NCI-H1092 treated with DMSO at 0.1 percent for 48 hours (cell line): ENCODE measurements at places on chromosomes 4 and X.

DNA sequence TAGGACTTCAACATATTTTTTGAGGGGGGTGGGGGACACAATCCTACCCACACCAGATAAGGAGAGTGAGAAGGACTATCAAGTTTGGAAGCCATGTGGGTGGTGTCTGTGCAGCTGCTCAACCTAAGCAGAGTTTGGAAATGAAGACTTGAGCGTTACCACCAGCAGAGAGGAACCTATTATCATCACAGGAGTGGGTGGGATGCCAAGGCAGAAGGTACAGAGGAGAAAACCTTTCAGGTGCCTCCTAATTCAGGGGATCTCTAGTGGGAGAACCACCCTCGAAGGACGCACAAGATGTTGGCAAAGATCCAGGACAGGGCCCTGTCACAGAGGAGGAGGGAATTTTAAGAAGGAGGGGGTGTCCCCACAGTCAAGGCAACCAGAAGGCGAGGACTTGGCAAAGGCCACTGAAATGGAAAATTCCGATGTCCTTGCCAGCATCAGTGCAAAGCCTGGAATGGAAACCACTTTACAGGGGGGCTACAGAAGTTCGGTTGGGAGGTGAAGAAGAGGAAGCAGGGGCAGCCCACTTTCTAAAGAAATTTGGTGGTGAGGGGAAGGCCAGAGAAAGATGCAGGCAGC lies 8.4 kb upstream of the GPM6B start:
- no peak for DNase-seq

DNA sequence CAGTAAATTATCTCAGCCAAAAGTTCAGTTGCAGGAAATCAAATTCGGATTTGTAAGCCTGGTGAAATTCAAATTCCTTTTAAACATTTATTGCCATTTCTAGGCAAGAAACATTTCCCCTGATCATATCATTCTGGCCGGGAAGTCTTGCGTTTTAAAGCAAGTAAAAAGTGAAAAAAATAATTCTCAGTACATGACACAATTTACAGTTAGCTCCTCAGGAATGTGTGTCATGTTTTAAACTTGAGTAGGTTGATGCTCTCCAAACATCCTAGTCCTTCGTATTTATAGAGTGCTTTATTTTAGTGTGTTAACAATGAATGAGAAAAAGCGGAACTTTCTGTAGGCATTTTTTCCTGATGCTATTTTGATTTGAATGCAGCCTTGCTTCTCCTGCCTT lies 158.3 kb upstream of the SCML1 start:
- no peak for DNase-seq

GRCh38 chr4:47118192-47118929 lies 87.0 kb downstream of the GABRB1 start:
- DNase-seq: no peak

- no peak for DNase-seq
Measured at GRCh38 chr4:154781983-154782293, 866 bp downstream of the RBM46 start.

GRCh38 chr4:165766018-165766417 lies 107.0 kb upstream of the TLL1 start:
- no peak for DNase-seq

DNA sequence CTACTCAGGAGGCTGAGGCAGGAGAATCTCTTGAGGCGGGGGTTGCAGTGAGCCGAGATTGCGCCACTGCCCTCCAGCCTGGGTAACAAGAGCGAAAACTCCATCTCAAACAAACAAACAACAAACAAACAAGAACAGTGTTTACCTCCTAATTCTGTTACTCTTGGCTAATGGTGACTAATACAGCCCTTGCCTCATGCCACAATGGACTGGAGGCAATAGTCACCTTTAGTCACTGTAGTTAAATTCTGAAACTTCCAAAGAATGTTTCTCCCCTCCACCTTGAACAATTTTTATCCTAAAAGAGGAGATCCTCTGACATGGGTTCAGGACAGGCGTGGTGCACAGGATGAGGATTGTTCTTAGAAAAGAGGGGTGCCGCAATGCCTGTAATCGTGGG lies 241.2 kb upstream of the CTSO start:
- no peak for DNase-seq

DNA sequence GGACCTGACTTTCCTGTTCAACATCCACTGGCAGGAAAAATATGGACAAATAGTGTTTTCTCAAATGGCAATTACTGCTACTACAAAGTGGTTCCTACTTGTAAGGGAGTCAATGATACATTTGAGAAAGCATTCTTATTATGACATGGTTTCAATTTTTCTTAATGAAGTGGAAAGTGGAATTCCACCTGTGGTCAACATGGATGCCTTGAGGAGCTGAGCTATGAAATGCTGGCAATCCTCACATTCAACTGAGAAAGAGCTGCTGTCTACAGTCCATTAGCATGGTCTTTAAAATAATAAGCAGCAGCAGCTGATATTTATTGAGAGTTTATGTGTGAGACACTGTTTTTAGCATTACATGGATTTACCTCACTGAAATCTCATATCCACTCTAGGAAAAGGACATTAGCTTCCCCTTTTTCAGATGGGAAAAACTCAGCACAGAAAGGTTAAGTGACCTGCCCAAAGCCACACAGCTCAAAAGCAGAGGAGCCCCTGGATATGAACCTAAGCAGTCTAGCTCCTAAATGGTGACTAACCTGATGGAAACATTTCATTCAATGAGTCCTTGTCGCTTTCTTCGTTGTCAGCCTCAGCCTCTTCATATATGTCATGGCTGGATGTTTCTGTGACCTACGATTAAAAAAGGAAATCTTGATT lies 29.2 kb downstream of the MAP7D3 start:
- no peak for DNase-seq

GRCh38 chr4:121688701-121689100 lies 8.1 kb downstream of the ANXA5 start:
- DNase-seq: no peak

- DNase-seq: no peak
Measured at GRCh38 chr4:152516156-152516555, 19.7 kb downstream of the FBXW7 start.

GRCh38 chrX:72130156-72130761 lies 1.5 kb downstream of the RTL5 start:
- no peak for DNase-seq

GRCh38 chr4:46123913-46124755 lies at the start of gene GABRG1:
Gene GABRG1 (minus strand): TSS chr4:46124054. CDS start chr4:46123913, 141 bp downstream.
- no peak for DNase-seq

- no peak for DNase-seq
Measured at GRCh38 chr4:48898733-48899431, 7.7 kb downstream of the OCIAD2 start.

GRCh38 chr4:26766141-26766540 lies 94.5 kb upstream of the STIM2 start:
- no peak for DNase-seq

DNA sequence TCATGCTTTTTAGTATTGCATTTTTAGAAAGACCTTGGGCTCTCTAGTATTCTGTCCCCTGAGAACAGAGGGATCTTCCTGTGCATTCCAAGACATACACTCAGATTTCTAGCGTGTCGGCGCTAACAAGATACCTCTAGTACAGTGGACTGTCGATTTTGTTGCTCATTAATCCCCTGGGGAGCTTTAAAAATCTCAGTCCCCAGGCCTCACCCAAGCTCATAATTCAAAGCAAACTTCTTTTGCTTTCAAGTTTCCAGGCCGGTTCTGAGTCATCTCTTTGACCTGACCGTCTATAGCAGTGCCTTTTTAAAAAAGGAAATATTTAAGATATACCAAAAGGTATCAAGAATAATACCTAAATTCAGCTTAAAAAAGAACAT lies 137.0 kb downstream of the AMMECR1 start:
- no peak for DNase-seq

- no peak for DNase-seq
Measured at GRCh38 chr4:17273047-17273446, 238.8 kb downstream of the QDPR start.

DNA sequence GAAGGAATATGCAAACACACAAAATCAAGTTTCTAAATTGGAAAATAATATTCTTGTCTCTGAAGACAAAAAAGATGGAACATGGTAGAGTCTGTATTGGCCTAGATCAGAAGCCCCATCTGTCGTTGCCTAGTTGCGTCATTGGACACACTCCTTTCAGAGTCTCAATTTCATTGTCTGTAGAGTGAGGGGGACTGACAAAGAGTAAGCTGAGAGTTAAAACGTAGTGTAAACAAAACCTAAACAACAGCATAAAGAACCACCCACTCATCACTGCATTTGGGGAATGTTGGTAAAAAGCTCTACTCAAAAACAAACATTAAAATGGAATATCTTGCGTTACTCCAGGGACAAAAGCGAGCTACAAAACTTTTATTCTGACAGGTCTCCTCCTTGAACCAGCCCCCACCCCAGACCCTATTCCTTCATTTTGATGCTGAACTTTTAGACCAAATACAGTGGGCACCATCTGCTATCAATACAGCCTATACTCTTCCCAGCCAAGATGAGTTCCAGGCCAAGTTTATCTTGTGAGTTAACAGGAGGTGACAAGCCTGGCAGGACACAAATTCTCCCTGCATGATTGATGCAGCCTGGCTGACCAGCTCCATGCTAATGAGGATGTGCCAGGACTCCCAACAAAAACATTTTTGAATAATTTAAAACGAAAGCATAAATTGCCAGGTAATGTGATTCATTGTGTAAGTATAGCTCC lies 125.2 kb downstream of the COL25A1 start:
- DNase-seq: no peak

GRCh38 chr4:174696657-174697056 lies 132.4 kb downstream of the GLRA3 start:
- no peak for DNase-seq

DNA sequence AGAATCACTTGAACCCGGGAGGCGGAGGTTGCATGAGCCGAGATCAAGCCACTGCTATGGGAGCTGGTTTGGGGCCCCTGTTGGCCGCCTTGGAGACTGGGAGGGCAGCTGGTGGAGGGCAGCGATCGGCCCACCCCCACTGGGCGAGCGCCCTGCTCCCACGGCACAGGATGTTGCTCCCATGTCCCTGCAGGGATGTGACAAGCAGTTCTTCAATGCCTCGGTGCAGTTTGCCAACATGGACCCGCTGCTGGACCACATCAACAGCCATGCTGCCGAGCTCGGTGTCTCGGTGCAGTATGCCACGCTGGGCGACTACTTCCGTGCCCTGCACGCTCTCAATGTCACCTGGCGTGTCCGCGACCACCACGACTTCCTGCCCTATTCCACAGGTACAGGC lies 19.4 kb downstream of the MAN2B2 start:
- no peak for DNase-seq

GRCh38 chr4:111905511-111905910 lies 239.7 kb upstream of the FAM241A start:
- no peak for DNase-seq

GRCh38 chrX:8647176-8647575 lies 84.8 kb downstream of the ANOS1 start:
- no peak for DNase-seq

GRCh38 chrX:11641349-11642065 lies 24.2 kb downstream of the ARHGAP6 start:
- DNase-seq: no peak

DNA sequence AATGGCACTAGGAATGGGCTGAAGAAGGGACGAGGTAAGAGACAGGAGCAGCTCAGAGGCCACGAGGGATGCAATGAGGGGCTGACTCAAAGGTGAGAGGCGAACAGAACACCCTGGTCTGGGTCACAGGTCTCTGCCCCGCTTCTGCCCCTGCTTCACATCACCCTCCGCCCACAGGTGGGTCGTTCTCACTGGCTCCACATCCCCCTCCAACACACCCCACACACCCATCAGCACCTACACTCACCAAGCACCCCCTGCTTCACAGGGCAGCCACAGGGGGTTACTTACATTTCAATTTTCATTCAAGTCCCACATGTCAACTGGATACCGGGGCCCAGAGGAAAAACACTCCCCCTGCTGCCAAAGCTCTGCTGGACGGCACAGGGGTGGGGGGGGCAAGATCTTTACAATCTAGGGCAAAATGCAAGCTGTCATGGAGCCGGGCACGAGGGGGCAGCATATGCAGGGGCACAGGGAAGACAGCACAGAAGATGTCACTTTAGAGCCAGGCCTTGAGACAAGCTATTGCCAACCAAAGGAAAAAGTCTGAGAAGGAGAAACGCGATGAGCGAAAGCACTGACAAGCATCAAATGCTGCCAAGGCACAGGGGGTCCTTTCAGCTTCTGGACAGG lies 94.0 kb downstream of the AFAP1 start:
- DNase-seq: no peak

DNA sequence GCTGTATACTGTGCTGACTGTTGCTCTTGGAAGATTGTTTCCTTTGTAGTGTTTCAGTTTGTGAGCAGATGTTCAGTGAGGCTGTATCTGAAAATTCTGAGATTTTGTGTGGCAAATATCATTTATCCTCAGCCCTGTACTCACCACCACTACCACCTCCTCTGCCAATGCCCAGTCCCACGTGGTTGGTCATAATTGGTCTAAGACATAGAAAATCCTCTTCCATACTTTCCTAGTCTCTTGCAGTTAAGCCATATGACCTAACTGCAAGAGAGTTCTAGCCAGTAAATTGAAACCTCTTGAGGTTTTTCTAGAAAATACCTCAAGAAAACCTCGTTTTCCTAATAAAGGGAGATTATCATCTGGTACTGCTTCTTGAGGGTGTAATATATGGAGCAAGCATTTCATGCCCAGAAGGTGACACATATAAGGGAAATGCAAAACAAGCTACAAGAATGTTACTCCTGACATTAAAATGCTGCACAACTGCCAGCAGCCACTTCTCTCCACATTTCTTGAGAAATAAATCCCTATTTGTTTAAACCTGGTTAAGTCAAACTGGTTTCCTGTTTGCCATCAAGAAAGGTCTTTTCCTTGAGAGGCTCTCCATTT lies 32.8 kb downstream of the ABCE1 start:
- DNase-seq: no peak

- no peak for DNase-seq
Measured at GRCh38 chr4:25253071-25253445, 19.2 kb downstream of the PI4K2B start.

- DNase-seq: no peak
Measured at GRCh38 chr4:102531462-102531861, 30.3 kb downstream of the NFKB1 start.

DNA sequence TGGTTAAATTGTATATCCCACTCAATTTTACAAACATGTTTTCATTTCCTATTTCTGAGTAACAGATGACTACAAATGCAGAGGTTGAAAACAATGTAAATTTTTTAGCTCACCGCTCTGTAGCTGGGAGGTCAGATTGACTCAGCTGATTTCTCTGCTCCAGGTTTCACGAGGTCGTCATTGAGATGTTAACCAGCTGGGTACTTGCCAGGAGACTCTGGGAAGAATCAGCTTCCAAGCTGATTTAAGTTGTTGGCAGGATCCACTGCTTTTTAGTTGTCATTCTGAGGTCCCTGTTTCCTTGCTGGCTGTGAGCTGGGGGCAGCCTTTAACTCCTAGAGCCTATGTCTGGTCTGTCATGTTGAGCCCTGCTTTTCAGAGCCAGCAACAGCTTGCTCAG lies 864.3 kb upstream of the AGA start:
- no peak for DNase-seq
